RWPE2 (cell line): ENCODE measurements at places on chromosomes 3 and 15.

GRCh38 chr15:34064438-34064837, 25.4 kb upstream of the AVEN start:
- DNase-seq, result no peak

DNA sequence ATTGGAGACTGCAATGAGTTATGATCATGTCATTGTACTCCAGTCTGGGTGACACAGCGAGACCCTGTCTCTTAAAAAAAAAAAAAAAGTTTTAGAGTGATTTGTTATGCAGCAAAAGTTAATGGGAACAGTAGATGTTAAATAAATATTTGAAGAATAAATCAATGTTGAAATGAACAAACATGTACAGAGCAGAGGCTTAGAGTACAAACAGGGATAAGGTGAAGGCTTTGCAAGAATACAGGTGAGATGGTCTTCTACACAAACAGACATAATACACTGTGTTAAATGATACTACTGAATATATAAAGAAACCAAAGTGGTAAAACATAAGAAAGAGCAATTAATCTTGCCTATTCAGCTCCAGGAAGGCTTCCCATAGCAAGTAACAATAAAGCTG, 265.4 kb downstream of the CNTN3 start:
- DNase-seq, result no peak

DNA sequence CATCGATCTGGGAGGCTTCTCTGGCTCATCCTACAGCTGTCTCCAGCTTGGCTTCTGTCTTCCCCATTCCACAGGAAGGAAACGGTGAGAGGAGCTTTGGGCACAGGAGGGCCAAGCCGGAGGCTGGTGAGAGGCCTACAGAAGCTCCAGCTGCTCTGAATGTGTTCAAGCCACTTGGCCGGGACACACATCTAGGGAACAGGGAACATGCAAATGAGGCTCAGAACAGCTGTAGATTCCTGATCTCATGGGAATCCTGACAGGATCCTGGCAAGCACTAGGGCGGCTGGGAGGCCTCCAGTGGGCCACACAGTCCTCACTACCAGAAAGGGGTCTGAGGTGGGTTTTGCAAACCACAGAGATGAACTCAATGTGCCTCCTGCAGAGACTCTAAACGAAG, 13.7 kb downstream of the SEMA5B start:
- no peak for DNase-seq

DNA sequence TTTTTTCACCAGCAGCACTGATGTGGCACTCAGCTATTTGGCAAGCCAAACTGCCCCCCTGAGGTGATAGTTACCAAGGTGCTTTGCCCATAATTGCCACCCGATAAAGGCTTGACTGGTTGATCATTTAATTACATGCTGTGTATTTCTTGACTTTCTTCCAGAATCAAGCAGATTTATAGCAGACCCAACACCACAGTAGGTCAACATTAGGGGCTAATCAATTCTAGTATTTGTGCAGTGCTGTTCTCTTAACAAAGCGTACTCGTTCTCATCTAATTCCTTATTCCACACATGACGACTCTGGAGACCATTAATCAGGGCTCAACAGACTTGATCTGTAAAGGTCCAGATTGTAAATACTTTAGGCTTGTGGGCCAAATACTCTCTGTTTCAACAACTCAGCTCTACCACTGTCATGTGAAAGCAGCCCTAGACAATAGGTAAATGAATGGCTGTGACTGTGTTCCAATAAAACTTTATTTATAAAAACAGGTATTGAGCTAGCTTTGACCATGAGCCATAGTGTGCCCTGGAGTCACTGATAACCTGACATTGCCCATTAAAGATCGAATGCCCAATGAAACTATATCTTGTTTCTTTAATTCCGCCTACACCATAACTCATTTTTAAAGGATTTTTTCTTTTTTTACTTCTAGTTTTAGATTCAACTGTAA, 119.1 kb upstream of the TMC3 start:
- no peak for DNase-seq

GRCh38 chr3:81492040-81492439, 269.4 kb downstream of the GBE1 start:
- DNase-seq, result no peak

DNA sequence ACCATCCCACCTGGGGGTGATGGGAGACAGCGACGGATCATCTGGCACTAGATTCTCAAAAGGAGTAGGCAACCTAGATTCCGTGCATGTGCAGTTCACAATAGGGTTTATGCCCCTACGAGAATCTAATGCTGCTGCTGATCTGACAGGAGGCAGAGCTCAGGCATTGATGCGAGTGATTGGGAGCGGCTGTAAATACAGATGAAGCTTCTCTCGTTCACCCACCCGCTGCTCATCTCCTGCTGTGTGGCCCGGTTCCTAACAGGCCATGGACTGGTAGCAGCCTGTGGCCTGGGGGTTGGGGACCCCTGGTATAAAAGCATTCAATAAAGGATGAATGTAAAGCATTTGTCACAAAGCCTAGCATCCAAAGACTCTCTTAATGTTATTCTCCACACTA, 126.8 kb downstream of the FRMD4B start:
- DNase-seq, result no peak

DNA sequence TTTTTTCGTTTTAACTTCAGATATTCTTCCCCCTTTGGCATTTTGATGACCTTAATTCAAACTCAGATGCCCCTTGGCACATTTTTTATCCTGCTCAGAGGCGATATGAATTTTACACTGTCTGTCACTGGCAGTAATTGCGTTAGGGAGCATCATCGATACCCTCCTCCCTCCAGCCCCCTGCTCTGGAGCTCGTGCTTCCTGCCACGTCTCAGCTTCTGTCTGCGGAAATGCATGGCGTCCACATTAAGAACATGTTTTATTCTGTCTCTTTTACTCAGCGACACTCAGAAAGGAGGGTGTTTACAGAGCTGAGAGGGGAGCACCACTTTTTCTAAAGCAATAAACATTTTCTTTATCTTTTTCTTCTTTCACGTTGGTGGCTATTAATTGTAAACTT, 254.2 kb downstream of the EBLN2 start:
- no peak for DNase-seq

DNA sequence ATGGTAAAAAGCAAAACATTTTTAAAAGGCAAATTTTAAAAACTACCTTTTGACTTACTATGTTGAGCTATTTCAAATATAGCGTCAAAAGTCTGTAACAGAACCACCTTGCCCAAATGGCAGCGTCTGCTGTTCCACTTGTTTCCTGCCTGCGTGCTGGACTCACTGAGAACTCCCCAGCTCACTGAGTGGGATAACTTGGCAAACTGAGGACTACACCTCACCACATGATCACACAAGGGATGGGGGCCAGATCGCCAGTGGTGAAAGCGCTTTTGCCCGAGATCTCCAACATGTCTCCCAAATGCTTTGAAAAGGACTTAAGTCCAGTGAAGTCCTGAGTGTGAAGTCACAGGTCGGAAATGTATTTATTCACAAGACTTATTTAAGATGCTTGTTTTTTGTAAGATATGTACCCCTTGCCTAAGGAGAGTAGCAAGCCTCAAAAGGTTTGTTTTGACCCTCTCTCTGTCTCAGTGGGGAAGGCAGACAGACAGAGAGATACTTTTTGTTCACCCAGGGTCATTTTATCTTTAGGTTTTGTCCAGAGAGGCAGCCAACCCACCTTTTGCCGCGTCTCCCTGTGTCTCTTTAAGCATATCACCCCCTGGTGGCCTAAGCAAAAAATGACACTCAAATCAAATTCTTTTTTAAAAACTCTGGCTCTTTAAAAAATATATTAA, 192.6 kb downstream of the PDZRN3 start:
- DNase-seq, result no peak

- no peak for DNase-seq
Observed at GRCh38 chr15:40695469-40695890, 506 bp downstream of the RAD51 start.

- DNase-seq, result no peak
Observed at GRCh38 chr15:34755419-34755773, 598 bp upstream of the GJD2 start.

GRCh38 chr15:84697236-84697990, 18.5 kb downstream of the SEC11A start:
- DNase-seq, result no peak

- no peak for DNase-seq
Observed at GRCh38 chr15:26877831-26878230, 11.0 kb downstream of the GABRA5 start.

DNA sequence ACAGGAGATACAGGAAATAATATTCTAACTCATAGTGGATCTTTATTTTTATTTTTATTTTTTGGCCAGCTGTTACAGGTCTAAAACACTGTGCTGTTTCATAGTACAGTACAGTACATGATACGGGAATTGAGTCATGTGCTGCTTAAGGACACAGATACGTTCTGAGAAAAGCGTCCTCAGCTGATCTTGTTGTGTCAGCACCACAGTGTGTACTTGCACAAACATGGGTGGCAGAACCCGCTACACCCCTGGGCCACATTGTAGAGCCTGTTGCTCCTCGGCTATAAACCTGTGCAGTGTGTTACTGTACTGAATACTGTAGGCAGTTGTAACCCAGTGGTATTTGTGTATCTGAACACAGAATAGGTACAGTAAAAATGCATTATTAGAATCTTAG, 183.4 kb downstream of the OR4M2 start:
- no peak for DNase-seq

DNA sequence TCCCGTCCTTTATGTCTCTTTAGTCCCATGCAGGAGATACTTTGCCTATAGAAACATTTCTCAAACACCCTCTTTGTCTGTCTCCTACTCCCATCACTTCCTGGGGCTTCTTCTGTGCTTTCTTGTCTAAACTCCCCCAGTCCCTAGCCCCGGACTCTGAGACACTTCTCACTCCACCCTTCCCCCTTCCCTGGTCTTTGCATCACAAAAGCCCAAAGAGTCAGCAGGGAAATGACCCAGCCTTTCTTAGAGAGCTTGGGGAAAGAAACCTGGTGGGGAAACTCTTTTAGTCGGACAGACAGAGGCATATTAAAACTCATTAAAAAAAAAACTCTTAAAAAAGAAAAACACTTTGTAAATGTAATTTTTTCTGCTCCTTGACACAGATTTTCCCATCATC, 211.2 kb downstream of the TJP1 start:
- no peak for DNase-seq

GRCh38 chr3:140931801-140932200, 9.8 kb upstream of the SLC25A36 start:
- no peak for DNase-seq

DNA sequence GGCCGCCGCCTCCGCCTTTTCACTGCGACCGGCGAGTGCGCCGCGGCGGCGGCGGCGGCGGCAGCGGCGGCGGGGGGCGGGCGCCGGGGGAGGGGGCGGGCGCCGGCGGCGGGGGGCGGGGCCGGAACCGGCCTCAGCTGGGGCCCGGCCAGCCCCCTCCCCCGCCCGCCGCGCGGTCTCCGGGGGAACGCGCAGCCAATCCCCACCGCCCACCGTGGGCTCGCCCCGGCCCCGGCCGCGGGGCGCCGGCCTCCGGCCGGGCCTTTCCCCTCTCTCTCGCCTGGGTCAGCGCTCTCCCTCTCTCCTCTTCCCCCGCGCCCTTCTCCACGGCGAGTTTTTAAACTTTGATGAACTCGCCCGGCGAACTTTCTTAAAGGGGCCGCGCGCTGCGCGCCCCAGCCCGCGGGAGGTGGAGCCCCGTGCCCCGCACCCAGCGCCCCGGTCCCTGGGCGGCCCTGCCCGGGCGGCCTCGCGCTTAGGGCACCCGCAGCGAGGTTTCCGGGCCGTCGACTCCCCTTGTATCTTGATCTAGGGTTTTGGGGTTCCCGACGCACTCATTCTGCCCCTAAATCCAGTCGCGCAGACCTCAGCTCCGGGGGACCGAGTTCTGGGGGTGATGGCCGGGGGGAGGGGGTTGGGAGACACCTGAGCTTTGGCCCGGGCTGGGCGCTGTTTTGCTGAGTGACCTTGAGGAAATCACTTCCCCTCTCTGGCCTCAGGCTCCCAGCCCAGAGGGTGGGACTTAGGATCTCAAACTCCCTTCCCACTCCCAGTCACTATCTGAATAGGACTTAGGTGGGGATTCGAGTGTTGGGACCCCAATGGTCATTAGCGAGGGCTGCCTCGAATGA, at the start of gene RBPMS2:
Gene RBPMS2, minus strand, starts transcription at position 39 of the 851 bp plus-strand sequence. CDS start 270 bp downstream, outside the sequence.
- DNase-seq, result no peak

- no peak for DNase-seq
Observed at GRCh38 chr3:151900884-151901643, 27.6 kb downstream of the SUCNR1 start.

GRCh38 chr3:119457246-119457645, 6.2 kb downstream of the TMEM39A start:
- no peak for DNase-seq

GRCh38 chr15:52208306-52208946, 17.2 kb upstream of the GNB5 start:
- no peak for DNase-seq

- no peak for DNase-seq
Observed at GRCh38 chr3:36965440-36965839, 20.6 kb upstream of the TRANK1 start.

DNA sequence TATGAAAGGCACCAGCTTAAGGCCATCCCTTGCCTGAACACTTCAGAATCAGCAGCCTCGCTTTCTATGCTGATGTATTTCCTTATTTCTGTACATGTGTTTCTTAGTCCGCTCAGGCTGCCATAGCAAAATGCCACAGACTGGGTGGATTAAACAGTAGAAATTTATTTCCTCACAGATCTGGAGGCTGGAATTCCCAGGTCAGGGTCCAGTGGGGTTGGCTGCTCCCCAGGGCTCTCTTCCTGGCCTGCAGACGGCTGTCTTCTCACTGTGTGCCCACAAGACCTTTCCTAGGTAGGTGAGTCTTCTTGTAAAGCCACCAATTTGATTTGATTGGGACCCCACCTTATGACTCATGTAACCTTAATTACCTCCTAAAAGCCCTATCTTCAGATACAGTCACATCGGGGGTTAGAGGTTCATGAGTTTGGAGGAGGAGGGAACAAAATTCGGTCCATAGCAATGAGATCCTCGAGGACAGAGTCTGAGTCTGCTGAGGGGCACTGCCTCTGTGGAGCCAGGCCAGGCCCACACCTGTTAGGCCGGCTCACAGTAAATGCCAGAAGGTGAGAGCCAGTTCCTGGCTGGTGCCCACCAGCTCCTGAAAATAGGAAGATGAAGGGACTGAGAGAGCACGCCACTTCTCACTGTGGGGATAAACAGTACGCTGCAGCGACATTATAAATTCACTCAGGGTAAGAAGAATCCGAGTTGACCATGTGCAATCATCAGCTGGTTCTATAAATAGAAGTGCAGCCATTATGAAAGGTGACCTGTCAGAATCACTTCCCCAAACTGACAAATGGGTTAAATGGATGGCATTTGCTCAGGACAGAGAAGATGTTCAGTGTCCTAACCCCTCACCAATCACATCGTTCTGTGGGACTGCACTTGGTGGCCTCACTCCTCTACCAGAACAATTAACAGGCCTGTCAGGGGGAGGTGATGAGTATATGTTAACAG, 41.1 kb downstream of the CTXND1 start:
- no peak for DNase-seq

- no peak for DNase-seq
Observed at GRCh38 chr3:76646921-76647562, 392.9 kb upstream of the ROBO2 start.

- no peak for DNase-seq
Observed at GRCh38 chr3:151592287-151592686, 131.4 kb upstream of the IGSF10 start.

- DNase-seq, result peak; percentile 80
Observed at GRCh38 chr15:20349774-20350498, 191.7 kb downstream of the GOLGA6L6 start.
